Activated CD8-positive, alpha-beta memory T cell treated with anti-CD3 and anti-CD28 coated beads, Interleukin-2, amount 50 U/mL, for 4 hours (primary cell): ENCODE measurements at places on chromosomes 5 and 9.

DNA sequence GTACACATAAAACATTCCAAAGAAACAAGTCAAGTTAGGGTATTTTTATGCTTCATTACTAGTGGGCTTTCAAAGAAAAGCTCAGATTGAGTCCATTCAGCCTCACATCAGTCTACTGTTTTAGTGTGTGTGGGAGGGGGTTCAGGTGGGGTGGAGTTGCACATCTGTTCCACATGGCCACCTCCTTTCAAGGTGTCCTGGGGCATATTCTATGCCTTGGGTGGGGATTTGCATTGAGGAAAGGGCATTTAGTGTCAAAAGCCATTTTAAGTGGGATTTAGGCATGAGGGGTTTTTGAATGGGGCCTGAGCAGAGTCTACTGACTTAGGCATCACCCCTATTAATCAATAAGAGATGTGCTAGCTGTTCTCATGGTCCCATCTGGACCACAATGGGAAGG lies 983.1 kb downstream of the TLE4 start:
- DNase-seq = no peak

GRCh38 chr5:95993266-95993665 lies 31.6 kb upstream of the ELL2 start:
- DNase-seq = no peak

DNA sequence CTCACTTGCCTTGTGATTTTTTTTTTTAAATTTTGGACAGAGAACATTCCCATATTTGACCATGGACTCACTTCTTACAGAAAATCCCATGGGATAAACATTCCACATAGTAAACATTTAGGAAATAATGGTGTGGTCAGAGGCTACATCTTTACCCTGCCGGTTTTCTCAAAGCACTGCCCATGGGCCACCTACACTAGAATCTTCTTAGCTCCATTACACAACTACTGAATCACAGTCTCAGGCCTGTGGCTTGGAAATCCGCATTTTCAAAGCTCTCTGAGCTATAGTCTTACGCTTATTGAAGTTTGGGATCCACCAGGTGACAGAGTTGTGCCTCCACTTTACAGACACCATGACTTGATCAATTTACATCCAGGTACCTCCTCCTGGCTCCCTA lies 39.4 kb downstream of the ALG2 start:
- no peak for DNase-seq

GRCh38 chr9:33124751-33125381 lies 42.3 kb downstream of the B4GALT1 start:
- no peak for DNase-seq

- DNase-seq = no peak
Observed at GRCh38 chr5:132265336-132266030, 8.0 kb downstream of the PDLIM4 start.

GRCh38 chr9:128001779-128002298 lies 21.1 kb upstream of the EEIG1 start:
- DNase-seq = no peak
